ENCODE measurements at places on chromosomes 3 and 15.

GRCh38 chr15:43791993-43792760 lies at the start of gene SERF2:
Gene SERF2, plus strand, starts transcription at chr15:43792320. Its CDS starts 57 bp downstream, at chr15:43792377.
- peak; percentile 99 for DNase-seq

GRCh38 chr15:78075490-78076230 lies 1.9 kb downstream of the TBC1D2B start:
- peak; percentile 50 for DNase-seq

DNA sequence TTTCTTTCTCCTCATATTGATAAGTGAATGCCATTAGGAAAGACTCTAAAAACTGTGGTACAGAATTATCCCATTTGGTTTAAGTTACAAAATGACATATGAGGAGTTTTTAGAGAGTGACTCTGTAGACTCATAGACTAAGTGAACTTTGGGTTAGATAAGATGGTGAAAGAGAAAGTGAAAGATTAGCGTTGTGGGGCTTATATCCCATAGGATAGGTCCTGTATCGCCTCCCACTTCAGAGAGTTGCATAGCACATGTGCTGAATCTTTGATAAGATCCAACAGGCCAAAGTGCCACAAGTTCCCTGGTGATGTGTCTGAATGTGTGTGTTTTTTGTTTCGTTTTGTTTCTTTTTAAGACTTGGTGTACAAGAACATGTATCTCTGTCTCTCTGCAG lies 666.9 kb downstream of the MECOM start:
- DNase-seq, result no peak

DNA sequence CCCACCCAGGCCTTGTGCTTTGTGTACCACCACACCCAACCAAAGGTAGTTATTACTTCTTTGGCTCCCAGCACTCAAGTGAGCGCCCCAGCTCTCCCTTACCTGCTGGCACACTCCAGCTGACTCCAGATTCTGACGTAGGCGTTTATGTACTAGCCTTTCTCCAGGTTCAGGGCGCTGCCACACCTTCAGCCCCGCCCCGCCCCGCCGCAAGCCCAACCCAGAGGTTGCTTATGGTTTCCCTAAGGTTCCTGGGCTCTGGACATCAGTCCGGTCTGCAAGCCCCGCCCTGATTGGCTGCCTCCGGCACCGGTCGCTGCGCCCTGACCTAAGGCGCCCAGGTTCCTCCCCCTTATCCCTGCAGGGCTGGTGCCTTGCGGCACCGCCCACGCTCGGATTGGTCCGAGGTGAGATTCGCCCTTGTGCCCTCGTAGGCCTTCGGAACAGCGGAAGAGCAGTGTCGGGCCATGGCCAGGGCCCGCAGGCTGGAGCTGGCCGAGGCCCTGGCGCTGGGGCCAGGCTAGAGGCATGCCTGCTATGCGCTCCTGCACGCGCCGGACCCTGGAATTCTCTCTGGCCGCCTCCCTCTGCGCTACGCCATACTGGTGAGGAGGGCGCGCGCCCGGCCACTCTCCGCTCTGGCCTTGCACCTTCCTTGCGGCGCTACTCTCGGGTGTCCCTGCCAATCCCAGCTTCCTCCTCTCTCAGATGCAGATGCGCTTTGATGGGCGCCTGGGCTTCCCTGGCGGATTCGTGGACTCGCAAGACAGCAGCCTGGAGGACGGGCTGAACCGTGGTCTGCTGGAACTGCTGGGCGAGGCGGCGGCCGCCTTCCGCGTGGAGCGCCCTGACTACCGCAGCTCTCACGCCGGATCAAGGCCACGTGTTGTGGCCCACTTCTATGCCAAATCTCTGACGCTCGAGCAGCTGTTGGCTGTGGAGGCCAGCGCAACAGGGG lies 19.8 kb upstream of the NUDT16 start:
- no peak for DNase-seq

GRCh38 chr3:189304465-189305351 lies 132.9 kb downstream of the TPRG1 start:
- DNase-seq, result peak; percentile 61

DNA sequence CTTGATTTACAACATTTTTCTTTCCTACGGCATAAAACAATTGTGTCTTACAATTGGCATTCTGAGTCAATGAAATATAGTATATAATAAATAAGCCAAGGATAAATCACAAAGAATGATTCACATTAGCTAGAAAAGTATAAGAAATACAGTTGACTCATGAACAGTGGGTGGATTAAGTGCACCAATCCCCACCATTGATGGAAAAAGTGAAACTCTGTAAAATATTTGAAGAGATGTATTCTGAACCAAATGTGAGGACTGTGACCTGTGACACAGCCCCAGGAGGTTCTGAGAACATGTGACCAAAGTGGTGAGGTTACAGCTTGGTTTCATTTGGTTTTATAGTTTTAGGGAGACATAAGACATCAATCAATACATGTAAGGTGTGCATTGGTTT lies 227.5 kb downstream of the ALCAM start:
- DNase-seq, result no peak

GRCh38 chr3:71087143-71088018 lies 496.1 kb downstream of the FOXP1 start:
- peak; percentile 42 for DNase-seq

GRCh38 chr3:24505691-24506550 lies 11.3 kb upstream of the THRB start:
- no peak for DNase-seq

- no peak for DNase-seq
Measured at GRCh38 chr3:50584391-50584790, 15.1 kb downstream of the HEMK1 start.

DNA sequence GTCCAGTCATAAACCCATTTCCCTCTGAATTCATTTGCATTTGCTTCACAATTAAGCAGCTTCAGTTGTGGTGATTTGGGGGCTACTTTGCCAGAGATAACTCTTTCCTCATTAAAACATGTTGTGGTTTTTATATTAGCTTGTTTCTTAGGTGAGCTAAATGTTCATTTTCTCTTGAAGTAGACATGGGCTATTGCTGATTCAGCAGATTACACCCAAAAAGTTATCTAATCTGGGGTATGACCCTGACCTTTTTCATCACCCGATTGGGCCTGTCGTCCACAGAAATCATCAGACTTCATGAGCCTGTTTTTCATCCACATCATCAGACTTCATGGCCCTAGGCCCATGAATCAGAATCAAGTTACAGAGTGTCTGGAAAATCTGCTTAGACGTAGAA lies 97.5 kb upstream of the KLHL25 start:
- DNase-seq, result no peak

GRCh38 chr3:155243512-155243921 lies 50.0 kb downstream of the STRIT1 start:
- DNase-seq, result no peak

DNA sequence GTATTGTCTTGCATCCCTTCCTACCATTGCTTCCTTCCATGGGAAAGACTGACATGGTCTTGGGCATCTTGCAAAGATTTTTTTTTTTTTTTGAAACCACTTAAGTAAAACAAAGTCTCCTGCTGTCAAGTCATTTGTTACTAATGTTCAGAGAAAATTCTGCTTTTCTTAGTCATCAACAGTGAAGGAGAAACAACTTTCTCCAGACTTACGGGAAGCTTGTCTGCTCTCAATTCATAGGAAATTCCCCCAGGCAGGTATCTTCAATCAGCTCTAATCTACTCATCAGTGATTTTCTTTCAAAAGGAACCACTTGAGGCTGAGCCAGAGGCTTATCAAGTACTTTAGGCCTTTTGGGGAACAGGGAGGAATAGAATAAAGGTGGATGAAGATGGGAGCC lies 15.9 kb upstream of the DRD3 start:
- no peak for DNase-seq

DNA sequence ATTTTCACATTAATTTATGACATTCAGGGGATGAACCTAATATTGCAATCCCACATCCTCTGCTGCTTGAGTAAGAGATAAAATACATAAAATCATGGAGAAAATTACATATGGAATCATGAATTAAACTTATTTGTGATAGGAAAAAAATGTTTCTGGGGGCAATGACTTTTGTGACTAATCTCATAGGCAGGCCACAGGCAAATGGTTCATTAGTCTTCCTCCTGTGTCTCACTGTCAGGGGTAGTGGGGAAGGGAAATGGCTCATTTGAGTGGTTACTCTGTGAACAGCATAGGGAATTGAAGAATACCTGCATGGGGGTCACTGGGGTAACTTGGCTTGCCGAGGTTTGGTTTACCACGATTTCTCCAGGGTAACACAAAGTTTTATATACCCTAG lies 72.0 kb downstream of the TFG start:
- no peak for DNase-seq

Data from urothelium cell line (cell line).